ENCODE measurements at places on chromosomes 3 and 15.

DNA sequence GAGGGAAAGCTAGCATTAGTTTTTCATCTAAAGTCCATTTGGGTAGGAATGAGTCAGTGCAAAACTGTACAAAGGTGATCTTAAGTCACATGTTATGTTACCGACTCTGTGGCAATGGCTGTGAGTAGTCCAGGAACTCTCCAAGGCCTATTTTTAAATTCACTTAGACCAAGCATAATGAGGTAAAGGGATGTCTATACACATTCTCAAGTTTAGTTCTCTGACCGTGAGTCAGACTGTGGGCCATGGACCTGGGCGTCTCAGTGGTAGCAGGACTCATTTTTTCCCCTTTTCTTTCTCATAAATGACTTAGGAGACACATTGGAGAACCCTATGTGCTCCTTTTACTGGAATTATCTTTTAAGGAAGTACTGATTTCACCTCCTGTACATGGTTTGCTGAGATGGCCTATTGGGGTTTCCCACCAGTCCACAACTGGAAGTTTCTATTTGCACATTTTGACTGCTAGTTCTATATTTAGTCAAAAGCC is 488.7 kb upstream of the TPRG1 start:
- DNase-seq, result no peak

DNA sequence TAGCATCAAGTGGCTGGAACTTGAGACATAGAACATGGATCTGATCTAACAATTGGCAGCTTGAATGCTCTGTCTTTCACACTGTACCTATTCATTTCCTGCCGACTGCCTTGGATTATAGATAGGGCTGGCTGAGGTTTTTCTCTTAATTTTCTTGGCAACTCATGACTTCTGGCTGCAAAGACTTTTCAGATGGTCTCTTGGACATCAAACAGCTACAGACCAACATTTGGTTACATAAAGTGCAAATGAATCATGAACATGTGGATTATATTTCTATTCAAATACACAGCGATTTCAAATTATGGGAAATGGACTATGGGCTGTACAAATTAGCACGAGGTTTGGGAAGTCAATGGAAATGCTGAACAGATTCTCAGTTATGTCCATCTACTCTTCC is 26.2 kb upstream of the IL16 start:
- DNase-seq, result no peak

GRCh38 chr3:95280711-95281352 is 1218.0 kb downstream of the NSUN3 start:
- DNase-seq, result no peak

GRCh38 chr3:119149484-119149883 is 3.5 kb downstream of the TEX55 start:
- DNase-seq, result no peak

GRCh38 chr3:46946416-46946815 is 30.1 kb downstream of the CCDC12 start:
- no peak for DNase-seq

DNA sequence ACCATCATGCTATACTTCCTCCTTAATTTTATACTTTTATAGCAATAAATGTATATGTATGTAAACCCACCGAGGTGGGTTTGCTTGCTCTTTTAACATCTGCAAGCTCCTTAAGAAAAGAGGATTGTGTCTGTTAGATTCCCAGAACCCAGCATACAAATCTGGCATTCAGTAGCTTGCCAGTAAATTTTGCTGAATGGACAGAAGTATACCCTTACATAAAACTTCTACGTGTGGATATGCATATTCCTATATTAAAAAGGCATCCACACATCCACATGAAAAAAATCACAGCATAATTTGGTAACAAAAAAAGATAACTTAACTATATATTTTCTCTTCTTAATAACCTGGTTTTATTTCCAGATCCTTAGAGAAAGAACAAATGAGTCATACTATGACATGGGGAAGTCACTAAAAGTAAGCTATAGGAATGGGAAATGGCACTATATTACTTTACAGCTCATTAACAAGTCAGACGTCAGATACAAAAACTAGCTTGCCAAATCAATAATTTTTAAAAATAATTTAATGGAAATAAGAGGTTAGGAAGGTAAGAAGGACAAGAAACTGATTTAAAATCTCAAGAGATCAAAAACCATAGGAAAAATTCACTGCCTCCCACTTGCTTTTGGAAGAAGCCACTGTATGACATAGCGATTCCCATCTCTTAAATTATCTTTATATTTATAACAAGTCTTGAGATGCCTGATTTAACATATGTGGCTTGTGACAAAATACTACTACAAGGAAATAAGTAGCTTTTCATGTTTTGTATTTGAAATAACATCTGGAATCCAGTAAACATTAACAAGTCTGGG is 68.7 kb downstream of the SUMF1 start:
- DNase-seq, result no peak

DNA sequence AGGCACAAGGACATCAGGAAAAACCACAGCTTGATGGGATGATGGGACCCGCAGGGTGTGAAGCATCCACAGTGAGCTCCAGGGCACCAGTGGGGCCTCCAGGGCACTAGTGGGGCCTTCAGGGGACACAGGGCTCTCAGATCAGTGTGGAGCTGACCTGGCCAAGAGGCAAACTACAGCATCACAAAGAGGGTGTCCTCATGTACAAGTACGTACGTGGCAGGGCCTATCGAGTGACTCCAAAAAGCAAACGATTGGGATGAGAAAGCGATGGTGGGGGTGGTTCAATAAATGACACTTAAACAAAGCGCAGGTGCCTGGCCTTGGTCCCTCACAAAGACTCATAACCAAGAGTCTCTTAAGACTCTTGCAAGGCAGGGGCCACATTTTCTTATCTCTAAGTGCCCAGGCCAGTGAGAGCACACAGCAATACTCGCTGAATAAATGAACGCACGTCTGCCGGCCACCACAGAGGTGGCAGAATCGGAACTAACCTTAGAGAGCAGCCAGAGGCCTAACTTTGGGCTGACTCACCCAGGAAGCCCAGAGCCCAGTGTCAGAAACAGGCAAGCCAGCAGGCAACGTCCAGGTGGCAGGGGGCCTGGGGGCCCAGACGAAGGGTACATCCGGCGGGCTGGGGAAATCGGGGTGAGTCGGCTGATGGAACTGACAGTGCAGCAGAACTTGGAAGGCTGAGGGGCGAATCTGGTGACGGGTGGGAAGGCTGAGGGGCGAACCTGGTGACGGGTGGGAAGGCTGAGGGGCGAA is 8.7 kb downstream of the PCSK6 start:
- no peak for DNase-seq

- no peak for DNase-seq
Observed at GRCh38 chr15:91821458-91821857, 32.0 kb upstream of the SLCO3A1 start.

DNA sequence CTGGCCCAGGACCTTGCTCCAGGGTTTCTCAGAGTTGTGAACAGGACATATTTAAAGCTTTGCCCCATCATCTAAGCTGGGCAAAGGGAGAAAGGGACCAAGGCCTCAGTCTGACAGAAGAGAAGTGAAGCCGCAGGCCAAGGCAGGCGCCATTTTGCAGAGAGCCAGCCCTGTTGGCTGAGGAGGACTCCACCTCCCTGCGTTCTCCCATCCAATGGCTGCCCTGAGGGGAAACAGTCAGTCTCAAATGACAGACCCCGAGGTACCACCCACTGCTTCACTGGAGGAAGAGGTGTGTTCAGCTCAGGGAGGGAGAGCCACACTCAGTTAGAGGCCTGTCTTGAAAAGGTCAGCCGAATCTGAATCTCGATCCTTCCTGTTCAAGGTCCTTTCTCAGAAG is 86.1 kb downstream of the ADAMTS17 start:
- no peak for DNase-seq

DNA sequence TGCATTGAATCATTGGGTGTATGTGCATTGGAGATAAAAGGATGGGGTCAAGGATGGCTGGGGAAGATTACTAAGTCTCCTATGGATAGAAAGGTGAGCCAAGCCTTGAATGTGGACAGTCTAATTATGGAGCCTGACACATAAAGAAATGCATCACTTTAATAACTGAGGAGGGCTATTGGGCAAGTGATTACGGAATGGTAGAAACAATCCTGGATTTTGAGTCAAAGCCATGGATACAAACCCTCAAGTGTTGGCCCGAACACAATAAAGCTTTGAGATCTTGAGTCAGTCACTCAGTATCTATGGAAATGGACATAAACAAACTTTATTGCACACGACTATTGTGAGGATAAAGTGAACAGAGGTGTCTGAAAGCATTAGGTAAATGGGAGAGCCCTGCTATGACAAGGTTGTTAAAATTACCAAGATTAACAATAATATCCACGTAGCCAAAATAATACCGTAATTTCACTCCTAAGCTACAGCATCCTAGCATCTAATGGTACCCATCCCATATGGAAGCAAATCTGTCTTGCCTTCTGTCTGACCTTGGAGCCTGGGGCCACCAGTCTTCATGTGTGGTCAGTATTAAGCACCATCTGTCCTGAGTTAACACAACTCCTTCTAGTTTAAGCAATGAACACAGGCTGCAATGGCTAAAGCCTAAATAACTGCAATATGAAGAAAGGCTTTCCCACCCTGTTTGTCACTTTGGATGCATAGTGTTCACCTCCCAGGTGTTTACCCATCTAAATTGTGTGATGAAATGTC is 136.9 kb upstream of the PRICKLE2 start:
- no peak for DNase-seq

GRCh38 chr3:186330772-186331460 is 31.1 kb downstream of the DGKG start:
- DNase-seq, result no peak

DNA sequence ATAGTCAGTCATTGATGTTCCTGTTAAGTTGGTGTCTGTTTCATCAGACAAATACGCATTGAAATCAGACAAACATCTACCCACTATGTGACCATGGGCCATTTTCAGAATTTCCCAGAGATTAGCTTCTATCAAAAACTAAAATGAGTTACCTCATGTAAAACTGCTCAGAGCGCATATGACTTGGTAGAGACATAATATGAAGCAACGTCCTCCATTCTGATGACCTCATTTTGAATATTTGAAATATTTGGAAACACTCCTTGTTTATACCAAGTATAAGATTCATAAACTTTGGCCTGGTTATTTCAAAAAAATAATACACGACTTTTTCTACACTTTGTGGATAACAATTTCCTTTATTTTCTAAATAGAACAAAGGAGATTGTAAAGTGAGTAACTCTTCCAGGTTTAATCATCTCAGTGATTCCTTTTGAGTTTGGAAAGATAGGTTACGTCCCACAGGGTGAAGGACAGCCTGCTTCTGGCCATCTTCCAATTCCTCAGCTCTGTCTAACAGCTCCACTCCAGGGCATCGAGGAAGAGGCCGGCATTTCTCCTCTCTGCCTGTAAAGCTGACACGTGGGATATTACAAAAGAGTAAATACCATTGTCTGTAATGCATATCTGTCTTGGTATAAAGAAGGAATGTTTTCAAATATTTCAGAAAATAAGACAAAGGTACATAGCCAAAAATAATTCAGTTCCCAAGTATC is 122.6 kb downstream of the CADM2 start:
- DNase-seq, result no peak

DNA sequence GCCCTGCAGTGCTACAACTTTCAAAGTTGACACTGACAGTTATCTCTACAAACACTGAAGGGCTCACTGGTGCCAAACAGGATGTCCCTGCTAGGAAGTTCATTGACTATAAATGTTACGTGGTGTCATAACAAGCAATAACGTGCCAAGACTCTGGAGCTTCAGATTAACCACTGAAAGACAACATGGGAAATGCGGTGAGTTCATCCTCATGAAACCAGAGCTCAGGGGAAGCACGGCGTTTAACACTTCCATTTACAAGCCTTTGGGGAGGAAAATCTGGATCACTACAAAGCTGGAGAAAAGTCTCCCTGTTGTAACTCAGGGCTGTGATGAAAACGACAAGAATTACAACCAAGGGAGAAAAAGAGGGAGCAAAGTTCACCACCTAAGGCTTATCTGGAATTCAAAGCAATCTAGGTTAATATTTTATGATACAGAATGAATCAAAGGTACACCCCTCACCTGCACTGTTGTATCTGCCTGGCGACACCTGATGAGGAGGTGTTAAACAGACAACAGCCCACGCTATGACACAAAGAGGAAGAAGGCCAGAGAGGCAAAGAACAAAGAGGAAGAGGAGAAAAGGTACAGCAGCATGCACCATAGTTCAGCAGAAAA is 27.0 kb downstream of the SHQ1 start:
- no peak for DNase-seq

DNA sequence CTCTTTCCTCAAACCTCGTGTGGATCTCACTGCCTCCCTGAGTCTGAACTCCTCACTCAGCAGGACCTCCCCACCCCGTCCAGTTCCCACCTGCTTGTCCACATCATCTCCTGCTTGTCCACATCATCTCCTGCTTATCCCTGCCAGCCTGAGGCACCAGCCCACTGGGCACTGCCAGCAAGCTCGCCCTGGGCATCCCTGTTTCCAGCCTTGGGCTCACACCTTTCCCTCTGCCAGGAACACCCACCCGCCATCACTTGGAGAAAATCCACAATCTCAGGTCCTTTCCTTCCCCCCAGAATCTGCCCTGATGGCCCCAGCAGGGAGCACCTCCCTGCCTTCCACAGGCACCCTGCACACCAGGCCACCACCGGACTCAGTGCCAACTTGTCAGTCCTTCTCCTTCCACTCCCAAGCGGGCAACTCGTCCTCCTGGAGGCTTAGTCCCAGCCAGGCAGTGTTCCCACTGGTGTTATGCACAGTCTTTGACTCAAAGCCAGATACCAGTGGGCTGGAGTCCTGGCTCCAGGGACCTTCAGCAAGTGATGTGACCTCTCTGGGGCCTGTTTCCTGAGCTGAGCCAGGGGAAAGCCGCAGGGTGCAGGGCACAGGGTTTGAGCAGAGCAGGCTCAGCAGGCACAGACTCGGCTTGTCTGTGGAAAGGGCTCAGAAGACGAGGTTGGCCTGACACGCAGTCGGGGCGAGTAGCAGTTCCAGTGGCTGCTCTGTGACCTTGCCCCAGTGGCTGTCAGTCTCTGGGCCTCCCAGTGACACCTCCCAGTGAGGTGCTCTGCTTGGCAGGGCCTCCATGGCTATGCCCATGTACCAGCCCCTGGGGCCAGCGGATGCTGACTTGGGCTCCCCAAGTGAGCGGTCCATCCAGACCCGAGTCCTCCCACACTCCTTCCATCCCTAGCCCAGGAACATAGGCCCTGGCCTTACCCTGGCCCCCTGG is 9.5 kb upstream of the MESP2 start:
- no peak for DNase-seq

- no peak for DNase-seq
Observed at GRCh38 chr15:45307230-45307924, 55.3 kb downstream of the SLC28A2 start.

DNA sequence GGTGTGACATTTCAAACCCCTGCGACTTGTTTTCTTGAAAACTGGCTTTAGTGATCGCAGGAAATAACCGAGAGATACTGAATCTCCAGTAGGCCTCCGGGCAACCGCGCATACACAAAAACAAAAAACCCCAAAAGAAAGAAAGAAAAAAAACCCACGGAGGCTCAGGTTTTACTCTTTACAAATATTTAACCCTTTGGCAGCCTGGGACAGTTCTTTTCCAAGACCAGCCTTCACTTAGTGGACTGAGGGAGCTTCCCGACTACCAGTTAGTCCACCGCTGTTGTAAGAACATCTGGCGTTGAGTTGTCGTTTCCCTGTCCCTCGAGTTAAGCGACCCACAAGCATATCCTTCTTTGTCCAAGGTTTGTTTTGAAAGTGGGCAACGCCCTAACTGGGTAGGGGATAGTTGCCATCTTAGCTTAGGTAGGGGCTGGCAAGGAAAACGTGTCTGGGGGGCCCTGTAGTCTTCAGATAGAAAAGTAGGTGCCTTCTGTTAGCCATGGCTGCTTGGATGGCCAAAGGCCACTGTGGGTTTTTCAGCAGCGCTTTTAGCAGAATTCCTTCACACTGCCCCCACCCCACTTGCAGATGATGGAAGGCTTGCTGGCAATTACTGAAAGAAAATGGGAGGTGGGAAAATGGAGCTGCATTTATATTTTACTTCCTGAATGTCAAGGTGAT is 6.9 kb downstream of the ISL2 start:
- no peak for DNase-seq
